ENCODE measurements at places on chromosomes 16 and 17.

DNA sequence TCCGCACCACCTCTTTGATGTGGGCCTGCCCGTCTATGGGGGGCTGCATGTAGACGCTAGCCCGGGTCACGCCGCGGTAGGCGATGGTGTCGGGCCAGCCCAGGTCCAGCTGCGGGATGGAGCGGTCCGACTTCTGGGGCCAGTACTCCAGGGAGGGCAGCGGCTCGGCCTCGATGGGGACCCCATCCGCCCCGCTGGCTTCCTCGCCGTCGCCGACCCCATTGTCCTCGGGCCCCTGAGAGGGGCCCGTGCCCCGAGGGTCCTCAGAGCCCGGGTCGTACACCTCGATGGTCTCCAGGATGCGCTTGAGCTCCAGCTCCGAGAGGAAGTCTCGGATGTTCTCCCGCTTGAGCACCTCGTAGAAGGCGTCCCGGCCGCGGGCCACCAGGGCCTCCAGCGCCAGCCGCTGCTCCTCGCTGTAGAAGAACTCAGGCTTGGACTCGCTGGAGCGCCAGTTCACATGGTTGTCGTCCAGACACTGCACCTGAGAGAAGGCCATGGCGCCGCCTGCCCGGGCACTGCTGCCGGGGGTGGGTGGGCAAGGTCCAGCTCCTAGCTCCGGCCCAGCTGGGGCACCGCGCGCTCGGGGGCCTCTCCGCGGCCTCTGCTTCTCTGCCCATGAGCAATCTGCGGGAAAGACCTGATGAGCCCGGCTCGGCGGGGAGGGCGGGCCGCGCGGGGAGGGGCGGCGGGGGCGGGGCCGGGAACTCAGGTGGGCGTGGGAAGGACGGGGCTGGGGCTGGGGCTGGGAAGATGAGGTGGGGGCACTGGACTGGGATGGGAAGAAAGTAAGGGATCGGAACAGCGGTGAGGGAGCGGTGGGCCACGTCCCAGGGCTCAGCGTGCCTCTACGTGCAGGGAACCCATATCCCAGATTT lies 782 bp downstream of the FAM83G start:
- no peak for DNase-seq

DNA sequence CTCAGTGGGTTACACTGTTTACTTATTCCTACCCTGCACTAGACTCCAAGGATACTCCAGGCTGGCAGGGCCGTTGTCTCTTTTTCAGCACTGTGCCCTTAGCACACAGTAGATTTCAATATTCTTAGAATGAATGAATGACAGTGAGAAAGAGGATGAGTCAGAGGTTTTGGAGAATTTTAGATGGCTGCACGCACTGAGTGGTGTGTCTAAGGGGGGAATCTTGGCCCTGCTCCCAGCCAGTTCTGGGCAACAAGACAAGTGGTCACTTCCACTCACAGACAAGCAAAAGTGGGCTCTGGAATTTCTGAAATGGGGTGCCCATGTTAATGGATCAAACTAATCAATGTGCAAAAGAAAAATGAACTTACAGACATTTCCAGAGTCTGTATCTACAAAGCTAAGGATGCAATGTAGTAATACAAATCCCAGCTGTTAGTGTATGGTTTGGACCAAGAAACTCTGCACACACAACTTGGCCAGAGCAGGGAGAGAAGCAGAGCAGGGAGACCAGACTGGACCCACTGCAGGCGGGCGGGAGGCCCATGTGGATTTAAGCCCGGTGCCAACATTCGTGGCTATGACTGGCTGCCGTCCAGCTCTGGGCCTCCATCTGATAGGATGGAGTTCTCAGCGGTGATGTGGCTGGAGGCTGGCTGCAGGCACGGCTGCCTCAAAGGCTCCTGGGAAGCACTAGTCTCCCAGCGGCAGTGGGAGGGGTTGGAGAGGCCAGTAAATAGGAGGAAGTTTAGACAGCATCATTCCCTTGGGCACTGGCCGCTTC lies 95.6 kb upstream of the CDYL2 start:
- no peak for DNase-seq

DNA sequence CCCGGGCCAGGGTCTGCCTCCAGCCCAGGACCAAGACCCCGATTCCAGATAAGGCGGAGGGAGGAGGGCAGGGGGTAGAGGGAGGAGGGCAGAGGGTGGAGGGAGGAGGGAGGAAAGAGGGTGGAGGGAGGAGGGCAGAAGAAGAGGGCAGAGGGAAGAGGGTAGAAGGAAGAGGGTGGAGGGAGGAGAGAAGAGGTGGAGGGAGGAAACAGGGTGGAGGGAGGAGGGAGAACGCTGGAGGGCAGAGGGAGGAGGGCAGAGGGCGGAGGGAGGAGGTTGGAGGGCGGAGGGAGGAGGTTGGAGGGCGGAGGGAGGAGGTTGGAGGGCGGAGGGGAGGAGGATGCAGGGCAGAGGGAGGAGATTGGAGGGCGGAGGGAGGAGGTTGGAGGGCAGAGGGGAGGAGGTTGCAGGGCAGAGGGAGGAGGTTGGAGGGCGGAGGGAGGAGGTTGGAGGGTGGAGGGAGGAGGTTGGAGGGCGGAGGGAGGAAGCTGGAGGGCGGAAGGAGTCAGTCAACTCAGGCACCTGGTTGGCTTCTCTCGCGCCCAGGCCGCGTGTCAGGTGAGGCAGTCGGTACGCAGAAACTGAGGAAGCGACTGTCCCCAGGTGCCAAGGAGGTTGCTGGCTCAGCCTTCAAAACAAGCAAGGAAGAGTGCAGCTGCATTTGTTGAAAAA lies 65.2 kb downstream of the KLHDC4 start:
- DNase-seq: no peak

DNA sequence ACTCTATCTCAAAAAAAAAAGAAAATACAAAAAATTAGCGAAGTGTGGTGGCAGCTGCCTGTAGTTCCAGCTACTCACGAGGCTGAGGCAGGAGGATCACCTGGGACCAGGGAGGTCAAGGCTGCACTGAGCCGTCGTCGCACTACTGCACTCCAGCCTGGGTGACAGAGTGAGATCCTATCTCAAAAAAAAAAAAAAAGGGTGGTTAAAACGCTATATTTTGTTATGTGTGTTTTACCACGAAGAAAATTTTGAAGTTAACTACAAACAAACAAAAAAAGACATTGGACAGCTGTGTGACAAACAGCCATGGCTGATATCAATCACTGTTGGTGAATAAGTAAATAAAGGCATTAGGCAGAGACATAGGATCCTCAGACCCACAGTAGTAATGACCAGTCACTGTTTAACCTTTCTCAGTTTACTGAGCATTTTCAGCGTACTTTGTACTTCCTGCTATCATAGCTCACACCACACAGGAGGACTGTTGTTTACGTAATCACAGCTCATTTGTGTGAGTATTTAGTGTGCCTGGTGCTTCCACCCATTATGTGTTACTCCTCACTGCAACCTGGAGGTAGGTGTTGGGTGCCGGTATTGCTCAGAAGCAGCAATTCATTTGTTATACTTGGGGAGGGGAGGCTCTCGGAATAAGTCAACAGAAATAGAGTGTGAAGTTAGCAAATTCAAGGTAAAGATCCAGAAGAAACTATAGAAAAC lies 55.4 kb downstream of the COPRS start:
- DNase-seq: no peak

DNA sequence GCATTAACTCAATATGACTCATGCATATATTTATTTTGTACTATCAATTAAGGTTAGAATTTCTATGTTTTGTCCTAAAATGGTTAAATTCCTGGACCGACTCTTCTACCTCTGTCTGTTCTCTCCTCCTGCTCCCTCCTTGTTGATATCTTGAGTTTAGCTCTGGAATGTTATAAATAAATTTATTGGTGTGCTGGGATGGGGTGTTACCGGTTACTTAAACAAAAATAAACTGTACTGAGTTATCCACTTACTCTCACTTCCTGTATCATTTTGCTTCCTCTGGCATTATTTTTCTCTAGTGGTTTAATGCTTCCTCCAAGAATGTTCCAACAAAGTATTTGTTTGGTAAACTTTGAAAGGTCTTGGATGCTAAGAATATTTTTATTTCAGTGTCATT lies 120.1 kb downstream of the ABCA8 start:
- no peak for DNase-seq

DNA sequence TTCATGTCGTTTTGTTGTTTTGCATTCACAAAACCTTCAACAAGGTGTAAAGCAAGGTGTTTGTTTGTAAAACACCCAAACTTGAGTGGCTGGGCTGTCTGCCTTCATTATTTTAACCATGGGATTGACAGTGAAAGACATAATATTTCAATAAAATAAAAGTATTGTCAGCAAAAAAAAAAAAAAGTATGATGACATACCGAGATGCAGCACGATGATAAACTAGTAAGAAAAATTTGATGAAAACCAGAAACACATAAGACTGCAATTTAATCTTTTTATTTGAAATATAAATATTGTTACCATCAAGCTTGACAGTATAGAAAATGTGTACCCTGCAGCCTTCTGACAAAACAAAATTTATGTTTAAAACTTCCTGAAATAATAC lies 419.3 kb upstream of the DYNLRB2 start:
- no peak for DNase-seq

DNA sequence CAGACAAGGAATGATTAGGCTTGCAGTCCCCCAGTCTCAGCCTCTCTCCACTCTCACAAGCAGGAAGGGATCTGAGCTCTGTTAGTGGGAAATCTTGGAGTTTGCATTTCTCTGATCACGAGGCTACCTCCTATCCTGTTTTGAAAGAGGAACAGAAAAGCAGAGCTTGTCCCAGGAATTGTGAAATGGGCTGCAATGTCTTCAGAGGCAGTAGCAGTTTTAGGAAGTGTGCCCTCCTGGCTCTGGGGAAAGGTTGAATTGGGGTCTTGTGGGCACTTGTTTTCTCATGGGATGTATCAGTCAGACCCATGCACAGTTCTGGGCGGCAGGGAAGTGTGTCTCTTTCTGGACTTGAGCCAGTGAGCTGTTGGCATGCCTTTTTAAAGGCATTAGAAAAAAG lies 22.8 kb downstream of the NUP85 start:
- no peak for DNase-seq

DNA sequence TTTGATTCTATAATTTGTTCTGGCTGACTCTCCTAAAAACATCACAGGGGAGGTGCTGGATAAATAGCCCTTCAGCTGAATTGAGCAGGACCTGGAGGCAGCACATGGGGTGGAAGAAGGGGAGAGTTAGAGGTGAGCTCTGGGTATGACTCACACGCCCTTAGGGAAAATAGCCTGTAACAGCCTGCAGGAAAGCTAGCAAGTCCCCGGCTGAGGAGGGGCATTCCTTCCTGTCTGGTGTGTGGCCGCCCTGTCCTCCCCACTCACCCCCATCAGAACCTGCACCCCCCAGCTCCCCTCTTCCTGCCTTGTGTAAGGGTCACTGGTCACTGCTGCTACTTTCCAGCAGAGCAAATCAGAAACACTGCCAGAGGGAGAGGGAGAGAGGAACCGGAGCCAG lies 187.4 kb downstream of the C16orf95 start:
- DNase-seq: no peak

GRCh38 chr17:34926661-34927060 lies 34.6 kb downstream of the CCT6B start:
- no peak for DNase-seq

- no peak for DNase-seq
Observed at GRCh38 chr16:89705006-89705405, 3.5 kb upstream of the SPATA2L start.

DNA sequence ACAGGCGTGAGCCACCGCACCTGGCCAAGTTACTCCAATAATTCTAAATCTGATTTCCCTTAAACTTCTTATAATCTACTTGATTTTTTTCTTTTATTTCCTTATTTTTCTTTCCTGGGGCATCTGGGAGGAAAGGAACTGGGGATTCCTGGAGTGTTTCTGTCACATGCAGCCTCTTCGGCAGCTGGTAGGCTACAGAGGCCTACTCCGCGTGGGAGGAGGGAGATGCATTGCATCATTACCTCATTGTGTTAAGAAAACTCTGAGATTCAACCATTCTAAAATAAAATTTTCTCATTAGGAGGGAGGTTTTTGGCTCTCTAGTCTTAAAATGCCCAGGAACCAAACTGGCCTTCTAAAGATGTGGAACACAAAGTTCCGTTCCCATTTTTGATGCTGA lies 64.0 kb downstream of the SOX9 start:
- no peak for DNase-seq

- peak; percentile 67 for DNase-seq
Observed at GRCh38 chr17:44308320-44308818, at the start of gene RUNDC3A. Gene RUNDC3A (plus strand): TSS chr17:44308601. CDS start chr17:44308833, 232 bp downstream.

GRCh38 chr16:55660828-55661227 lies 5.0 kb downstream of the SLC6A2 start:
- DNase-seq: no peak

DNA sequence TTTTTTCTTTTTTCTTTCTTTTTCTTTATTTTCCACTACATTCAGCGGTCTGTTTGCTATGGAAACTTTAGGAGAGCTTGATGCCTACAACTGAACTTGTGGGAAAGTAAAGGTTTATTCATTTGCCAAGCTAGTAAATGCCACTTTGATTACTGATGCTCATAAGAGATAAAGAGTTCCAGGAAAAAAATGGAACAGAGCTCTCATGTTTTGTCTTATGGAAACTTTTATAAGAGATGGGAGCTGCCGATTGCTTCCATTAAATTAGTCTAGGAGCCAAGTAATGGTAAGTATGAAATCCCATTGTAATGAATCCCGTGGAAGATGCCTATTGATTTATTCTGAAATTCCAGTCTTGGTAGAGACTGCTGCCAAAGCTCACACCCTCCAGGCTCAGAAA lies 7.1 kb downstream of the ANKFN1 start:
- no peak for DNase-seq

GRCh38 chr16:25109643-25110042 lies 1.9 kb upstream of the LCMT1 start:
- DNase-seq: no peak

DNA sequence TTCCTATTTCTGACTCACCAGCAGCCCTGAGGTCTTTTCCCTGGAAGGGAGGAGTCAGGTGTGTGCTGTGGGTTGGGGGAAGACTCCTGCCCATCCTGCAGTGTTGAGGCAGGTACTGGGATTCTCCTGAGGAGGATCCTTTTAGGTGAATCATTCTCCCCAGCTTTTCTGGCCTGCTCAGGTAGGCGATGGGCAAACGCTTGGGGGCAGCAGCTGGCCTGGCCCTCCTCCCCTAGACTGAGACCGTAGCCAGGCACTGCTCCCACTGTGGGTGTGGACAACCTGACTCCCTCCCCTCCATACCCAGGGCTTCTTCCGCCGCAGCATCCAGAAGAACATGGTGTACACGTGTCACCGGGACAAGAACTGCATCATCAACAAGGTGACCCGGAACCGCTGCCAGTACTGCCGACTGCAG lies 15.1 kb downstream of the GJD3 start:
- DNase-seq: no peak

- no peak for DNase-seq
Observed at GRCh38 chr16:85553436-85554113, 59.5 kb upstream of the GSE1 start.

Data from activated CD4-positive, CD25-positive, alpha-beta regulatory T cell treated with anti-CD3 and anti-CD28 coated beads, Interleukin-2, amount 50 U/mL, for 16 hours (primary cell).